ENCODE measurements at places on chromosomes 11 and 22.
A peak's percentile ranks its signal among the peaks of the same experiment; 100 is the strongest.

DNA sequence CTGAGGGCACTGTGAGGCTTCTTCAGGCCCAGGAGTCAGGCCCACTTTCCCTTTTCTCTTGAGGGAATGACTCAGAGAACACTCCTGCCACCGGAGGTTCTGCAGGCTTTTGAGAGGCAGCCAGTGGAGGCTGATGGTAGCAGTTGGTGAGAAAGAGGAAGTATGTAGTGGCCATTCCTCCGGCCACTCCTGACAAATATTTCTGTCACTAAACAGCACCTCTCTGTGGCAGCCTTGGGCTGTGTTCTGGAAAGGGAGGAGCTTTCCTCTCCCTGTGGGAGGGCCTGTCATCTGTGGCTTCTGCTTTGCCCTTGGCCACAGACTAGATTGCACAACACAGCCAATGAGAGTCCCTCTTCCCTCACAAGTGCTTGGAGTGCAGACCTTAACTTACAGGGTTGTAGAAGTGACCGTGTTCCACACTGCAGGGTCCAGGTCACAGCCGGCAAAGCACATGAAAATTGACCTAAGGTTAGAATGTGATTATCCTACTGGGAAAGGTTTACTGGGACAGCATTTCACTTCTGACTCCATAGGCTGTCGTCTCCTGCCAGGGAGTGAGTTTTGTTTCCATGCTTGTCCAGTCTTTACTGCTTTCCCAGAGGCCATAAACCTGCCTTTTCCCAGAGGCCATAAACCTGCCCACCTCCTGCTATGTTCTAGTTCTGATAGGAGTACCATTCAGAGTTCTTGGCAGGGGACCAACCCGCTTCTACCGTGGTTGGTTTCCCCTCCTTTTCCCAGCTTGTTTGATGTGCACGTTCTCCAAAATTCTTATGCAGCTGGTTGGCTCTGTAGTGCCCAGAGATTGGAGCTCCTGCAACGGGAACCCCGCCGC is 33.3 kb downstream of the MARK2 start:
- DNase-seq: peak; percentile 99

DNA sequence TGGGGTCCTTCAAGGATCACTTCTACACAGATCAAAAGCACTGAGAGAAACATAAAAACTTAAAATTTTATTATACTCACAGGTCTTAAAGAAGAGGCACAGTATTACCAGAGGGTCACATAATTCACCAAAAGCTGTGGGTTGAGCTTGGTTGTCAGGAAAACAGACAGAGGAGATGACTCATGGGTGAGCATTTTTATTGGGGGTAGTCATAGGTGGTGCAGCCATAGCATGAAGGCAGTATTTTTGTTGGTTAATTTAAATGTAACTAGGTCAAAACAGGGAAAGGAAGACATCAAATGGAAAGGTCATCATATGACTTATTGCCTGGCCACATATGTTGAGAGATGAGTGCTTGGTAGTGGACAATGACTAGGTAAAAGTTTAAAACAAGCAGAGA is 24.2 kb downstream of the OR5B17 start:
- peak; percentile 95 for DNase-seq

DNA sequence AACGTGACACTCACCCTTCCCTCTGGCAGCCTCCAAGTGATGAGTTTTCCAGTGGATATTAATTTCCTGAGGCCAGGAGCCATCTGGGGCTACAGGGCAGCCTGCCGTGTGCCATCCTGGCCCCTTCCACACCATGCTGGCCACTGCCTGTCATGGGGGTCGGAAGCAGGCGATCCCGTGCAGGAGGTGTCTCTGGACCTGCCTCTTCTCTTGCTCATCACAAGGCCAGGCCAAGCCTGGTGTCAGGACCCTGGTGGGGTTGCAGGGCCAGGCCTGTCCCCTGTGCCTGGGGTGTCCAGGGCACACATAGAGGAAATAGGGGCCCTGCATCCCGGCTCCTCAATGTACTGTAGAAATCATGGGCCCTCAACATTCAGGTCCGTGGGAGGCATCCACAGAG is 3.6 kb downstream of the KRTAP5-3 start:
- DNase-seq: no peak

DNA sequence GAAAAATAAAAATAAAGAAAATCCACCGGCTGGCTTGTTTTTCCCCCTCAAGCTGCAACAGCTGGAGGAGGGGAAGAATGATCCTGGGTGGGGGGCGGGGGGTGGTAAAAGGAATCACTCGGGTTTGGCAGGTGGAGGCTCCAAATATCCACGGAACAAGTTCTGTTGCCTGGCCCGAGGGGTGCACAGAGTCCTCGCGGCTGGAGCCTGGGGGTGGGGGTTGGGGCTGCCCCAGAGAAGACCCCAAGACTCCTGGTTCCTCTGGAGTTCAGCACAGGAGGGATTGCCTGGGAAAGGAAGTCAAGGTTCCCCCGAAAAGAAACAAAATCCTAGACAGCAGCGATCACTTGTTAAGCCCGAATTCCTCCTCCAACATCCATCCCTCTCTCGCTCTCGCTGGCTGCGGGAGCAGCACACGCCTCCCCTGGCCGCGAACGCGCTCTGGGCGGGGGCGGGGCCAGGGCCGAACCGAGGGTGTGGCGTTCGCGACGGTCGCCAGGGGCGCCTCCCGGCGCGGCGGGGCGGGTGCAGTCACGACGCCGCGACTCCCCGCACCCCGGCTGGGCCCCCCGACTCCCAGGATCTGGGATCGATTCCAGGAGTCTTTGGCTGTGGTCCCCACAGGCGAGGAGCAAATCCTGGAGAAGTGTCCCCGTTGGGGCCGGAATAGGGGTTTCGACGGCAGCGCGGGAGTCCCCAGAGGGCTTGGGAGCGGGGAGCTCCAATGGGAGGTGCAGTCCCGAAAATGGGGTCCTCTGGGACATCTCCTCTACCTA is at the start of gene KCNA4:
KCNA4 (minus strand) TSS at position 443 of the 776 bp plus-strand sequence. CDS start 4,352 bp downstream, outside the sequence.
- DNase-seq: no peak

DNA sequence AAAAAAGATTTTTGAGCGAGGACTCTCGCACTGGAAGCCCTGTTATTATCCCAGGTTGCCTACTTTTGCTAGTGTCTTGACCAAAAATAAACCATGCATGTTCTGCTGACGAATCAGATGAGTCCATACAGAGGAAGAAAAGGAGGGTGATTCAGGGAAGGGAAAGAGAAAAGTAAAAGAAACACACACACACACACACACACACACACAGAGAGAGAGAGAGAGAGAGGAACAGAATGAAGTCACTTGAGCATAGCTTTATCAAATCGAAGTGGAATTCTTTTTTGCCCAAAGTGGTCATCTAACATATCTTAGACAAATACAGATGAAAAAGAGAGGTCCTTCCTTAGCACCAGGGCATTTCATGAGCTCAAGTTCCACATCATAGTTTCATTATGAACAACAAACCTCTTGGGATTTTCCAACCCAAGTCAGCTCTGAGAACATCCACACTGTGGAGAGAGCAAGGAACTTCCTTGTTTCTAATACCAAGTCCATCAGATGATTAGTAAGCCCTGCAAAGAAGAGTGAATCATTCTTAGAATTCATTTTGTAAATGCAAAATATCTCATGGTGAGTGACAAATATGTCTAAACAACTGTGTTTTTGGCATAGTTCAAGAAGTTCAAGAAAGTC is 7.7 kb upstream of the MMP12 start:
- DNase-seq: peak; percentile 71

- no peak for DNase-seq
These were observed 44.1 kb downstream of the USP28 start for GRCh38 chr11:113831314-113831713.

GRCh38 chr11:2097356-2097997 is 41.7 kb downstream of the IGF2 start:
- peak; percentile 95 for DNase-seq

GRCh38 chr11:60633645-60634044 is 65.8 kb upstream of the MS4A8 start:
- DNase-seq: no peak

GRCh38 chr11:57421805-57422204 is 5.1 kb downstream of the SLC43A3 start:
- DNase-seq: no peak

- DNase-seq: no peak
These were observed 28.0 kb upstream of the C11orf96 start for GRCh38 chr11:43914466-43914865.

GRCh38 chr11:78205691-78206090 is 17.0 kb downstream of the USP35 start:
- DNase-seq: no peak
